Right atrium auricular region (tissue), 2 donors: ENCODE measurements at places on chromosomes 4 and X. TPM values are rescaled to one million over a fixed set of nuclear protein-coding genes. Genes with fewer than 3 reads are reported as not detected.

GRCh38 chr4:40251366-40251765 is 54.5 kb downstream of the RHOH start:
- DNase-seq: no peak

DNA sequence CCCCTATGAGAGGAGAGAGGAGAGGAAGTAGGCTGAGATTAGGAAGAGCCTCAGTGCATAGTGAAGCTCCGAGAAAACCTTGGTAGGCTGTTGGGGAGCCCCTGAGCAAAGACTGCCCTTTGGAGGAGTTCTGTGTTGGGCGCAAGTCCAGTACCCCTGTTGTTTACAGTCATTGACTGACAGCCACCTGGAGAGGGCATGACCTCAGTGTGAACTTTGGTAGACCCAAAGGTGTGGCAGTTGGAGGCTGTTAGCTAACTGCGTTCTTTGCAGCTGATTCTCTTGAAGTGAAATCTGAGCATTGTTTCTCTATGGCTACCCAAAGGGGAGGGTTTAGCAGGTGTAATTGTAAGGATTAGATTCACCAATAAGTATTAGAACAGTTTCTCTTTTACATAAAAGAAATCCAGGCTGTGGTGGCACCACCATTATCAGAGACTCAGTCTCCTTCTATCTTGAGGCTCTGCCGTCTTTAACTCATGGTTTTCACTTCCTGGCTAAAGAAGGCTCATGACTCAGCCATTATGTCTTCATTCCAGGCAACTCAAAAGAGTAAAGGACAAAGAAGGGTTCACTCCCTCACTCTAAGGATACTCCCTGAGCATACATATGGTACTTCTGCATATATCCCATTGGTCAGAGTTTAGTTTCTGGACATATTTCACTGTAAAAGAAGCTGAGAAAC is 33.4 kb downstream of the ANXA3 start:
- no peak for DNase-seq

FAM90A26 gene
- not detected for total RNA-seq

- DNase-seq: no peak
Observed at GRCh38 chr4:121016611-121017010, 55.7 kb downstream of the NDNF start.

- DNase-seq: no peak
Observed at GRCh38 chr4:26106776-26107175, 192.8 kb downstream of the SMIM20 start.

DNA sequence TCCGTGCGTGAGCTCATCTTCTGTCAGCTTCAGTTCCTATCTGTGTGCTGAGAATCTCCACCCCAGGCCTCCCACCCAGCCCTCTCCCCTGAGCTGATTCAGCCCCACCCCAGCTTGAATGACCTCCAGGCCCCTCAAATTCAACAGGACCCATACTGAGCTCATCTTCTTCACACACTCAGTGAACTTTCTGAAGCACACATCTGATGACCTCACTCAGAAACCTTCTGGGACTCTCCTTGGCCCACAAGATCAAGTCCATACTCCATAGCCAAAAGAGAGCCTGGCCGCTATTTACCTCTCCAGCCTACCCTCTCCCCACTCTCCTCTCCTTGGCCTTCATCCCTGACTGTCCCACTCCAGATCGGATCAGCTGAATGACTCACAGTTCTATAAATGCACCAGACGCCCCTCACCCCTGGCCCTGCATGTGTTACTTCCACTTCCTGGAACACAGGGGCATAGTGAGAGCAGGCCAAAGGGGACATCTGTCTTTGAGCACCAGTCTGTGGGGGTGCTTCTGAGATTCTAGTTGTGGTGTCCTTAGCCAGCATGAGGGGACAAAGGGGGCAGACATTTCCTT is 62.5 kb downstream of the PJA1 start:
- DNase-seq: no peak

FOXP3 gene
- total RNA-seq: not detected

DNA sequence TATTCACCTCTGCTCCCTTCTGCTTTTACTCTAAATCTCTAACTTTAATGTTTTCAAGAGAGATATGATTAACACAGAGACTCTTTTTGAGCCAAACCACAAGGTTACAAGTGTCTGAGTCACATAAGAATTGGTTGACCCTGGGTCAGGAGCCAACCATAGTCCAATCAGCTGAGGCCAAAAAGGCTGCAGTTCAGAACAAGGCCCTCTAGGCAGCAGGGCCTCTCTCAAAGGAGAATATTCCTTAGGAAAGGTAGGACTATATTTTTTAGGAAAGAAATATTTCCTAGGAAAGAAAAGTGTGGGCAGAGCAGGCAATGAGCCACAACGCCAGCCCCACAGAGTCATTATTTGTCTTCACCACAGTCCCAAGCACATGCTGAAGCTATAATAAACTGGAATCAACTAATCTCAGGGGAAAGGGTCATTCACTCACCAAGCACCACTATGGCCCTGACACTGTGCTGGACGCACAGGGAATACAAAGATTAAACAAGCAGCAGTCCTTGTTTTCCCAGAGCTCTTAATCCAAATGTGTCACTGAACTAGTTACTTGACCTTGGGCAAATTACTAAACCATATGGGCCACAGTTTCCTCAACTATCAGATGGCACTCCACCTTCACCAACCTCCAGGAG is 2.2 kb downstream of the ATP8A1 start:
- DNase-seq: peak; percentile 59

- no peak for DNase-seq
Observed at GRCh38 chrX:2894885-2895292, 34.2 kb downstream of the ARSD start.

- DNase-seq: no peak
Observed at GRCh38 chr4:36489798-36490197, 208.4 kb downstream of the DTHD1 start.

- DNase-seq: no peak
Observed at GRCh38 chr4:27094783-27095182, 234.1 kb downstream of the STIM2 start.

DNA sequence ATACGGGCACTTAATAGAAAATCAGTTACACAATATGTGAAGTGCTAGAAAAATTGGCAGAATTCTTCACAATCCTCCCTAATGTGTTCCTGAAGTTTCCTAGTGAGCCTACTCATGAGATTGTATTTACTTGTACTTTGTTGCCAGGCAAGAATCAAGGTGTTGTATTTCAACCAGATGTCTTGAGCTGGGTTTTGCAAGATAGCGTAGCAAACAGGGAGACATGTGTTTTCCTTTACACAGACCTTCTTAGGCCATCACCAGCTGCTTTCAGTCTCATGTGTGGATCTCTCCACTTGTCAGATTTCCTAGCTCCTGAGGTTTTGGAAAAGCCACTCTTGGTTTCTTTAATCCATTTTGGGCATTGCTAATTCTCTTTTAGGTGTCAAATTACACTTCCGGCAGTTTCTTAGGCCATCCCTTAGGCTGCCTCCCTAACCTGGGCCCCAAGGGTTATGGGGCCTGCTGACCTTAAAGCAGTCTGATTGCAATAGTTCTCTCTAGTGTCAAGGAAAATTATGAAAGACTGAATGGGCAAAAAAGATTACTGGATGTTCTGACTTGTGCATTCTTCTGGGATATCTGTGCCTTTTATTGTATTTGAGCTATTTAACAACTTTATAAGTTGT is 12.2 kb upstream of the EDA start:
- DNase-seq: no peak

CSN1S1 gene
- not detected for total RNA-seq

DNA sequence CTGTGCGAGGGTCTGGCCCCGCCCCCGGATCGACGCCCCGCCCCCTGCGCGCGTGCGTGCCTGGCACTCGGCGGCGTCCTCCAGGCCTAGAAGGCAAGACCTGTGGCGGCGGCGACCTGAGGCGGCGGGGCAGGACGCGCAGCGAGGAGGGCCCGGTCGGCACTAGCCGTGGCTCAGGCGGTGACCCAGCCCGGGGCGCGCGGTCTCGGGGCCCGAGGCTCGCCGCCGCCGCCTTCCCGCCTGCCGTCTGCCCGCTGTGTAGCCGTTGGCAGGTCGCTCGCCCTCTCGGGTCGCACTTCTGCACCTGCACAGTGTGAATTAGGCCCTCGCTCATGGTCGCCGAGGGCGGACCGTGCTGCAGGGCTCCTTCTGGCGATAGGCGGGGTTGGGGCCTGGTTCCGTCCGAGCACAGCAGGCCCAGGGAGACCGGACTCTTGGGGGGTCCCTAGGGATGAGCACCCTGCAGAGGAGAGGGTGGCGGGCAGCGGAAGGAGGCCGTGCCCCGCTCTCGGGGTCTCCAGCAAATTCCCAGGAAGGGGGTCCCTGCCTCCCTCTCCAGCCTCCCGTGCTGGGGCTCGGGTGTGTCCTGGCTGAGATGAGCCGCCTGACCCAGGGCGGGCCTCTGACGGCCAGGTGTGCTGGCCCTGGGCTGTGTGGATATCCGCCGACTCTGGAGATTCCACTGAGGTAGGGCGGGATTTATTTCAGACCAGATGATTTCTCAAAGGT is 557 bp upstream of the FAM53A start:
- no peak for DNase-seq

LRIT3 gene
- not detected for total RNA-seq

GUF1 gene
- total RNA-seq: 11.8 TPM

- no peak for DNase-seq
Observed at GRCh38 chr4:44632089-44632488, 19.3 kb downstream of the YIPF7 start.
